Pulmonary artery endothelial cell (primary cell): ENCODE measurements at places on chromosomes 16 and 17.

DNA sequence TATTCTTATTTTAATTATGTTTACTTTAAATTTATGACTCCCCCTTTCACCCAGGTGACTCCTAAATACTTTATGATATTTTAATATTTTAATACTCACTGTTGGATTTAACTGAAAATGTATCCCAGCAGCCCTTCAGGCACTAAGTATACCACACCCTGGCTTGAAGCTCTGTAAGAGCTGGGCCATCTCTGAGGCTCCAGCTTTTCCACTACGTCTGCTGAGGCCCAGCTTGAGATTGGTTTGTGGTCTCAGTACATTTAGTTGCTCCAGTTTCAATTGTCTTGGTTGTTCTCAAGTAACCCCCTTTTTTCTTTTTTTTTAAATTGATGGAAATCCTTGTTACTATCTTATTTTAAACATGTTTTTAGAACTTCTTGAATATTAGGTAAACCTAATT, 27.0 kb upstream of the CAPNS2 start:
- DNase-seq, result no peak

DNA sequence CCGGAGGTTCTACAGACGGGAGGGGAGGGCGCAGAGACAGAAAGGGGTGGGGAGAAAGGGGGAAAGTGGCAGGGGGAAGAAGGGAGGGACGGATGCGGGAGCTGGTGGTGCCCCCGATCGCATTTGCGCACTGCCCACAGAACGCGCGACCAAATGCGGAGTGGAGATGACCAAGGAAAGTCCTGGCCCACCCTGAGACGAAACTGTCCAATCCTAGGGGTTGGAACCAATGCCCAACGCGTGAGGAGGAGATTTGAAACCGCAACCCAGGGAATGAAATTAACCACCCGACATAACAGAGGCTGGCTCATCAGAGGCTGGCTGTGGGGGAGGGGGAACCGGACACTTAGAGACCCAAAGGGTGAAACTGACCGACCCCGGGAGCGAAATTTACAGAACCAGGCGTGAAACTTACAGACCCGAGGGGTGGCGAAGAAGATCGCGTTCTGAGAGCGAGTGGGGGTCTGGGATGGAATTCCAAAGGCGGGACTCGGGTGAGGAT, 1.4 kb downstream of the HES7 start:
- DNase-seq, result no peak

DNA sequence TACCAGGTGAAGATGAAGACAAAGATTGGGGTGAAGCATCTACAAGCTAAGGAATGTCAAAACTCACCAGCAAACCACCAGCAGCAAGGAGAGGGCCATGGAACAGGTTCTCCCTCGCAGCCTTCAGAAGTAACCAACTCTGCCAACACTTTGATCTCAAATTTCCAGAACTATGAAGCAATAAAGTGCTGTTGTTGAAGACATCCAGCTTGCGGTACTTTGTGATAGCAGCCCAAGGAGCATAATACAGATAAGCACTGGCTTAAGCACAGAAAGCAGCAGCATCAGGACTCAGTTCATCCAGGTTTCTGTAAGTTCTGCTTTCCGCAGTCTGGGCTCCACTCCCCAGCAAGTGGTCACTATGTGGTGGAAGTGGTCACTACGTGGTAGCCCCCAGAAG, 16.0 kb upstream of the CDRT4 start:
- no peak for DNase-seq

DNA sequence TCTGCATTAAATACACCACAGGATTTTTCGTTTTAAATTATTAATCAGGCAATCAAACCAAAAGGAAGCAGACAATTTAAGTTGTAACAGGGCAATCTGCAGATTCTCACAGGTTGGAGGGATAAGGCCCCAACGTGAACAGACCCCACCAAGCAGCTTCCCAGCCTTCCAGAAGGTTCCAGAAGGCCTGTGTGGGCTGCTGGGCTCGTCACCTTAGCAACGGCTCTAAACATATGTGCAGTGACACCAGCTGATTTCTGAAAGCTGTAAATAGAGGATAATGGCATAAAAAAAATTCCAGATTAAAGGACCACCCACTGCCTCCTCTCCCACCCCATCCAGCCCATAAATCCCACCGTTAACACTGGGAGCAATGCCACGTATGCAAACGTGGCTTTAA, 123.8 kb downstream of the ZNF778 start:
- no peak for DNase-seq

DNA sequence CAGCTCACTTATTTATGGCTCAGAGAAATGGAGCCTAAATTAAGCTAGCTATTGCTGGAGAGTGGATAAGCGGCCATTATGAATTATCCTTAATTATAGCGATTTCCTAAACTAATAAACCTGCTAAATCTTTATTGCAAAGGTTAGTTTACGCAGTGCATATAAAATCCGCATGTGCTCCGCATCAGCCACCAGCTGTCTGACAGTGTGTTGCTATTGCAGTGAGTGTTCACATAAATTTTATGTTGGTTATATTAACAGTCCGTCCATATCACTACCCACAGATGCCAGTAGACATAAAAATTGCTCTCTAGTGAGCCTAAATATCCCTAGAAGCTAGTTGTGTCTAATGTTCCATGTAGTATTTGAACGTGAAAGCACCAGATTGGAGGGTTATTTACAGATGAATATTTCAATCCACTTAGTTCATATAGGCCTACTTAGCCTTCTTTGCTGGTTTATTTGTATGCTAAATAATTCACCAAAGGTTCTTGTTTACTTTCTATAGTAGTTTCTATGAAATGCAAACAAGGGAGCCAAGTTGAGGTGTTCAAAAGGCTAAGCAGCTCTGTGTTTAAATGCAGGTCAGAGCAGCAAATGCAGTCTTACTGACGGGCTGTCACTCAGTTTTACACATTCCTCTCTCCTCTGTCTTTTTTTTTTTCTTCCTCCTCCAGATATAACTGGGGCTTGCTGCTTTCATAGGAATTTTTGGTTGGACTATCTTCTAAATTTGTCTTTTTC, 219.1 kb downstream of the IRX3 start:
- DNase-seq, result no peak

DNA sequence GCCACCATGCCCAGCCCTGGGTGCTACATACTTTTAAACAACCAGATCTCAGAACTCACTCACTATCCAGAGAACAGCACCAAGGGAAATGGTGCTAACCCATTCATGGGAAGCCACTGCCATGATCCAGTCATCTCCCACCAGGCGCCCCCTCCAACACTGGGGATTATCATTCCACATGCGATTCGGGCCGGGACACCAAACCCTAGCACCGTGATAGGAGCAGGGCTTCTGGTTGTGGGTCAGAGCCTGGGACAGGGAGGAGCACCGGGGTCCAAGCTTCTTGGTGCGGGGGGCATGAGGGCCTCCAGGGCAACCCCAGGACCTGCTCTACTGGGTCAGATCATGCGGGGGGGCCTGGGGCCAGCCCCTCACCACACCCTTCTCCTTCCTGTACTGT, 4.5 kb downstream of the TMEM235 start:
- DNase-seq, result no peak

DNA sequence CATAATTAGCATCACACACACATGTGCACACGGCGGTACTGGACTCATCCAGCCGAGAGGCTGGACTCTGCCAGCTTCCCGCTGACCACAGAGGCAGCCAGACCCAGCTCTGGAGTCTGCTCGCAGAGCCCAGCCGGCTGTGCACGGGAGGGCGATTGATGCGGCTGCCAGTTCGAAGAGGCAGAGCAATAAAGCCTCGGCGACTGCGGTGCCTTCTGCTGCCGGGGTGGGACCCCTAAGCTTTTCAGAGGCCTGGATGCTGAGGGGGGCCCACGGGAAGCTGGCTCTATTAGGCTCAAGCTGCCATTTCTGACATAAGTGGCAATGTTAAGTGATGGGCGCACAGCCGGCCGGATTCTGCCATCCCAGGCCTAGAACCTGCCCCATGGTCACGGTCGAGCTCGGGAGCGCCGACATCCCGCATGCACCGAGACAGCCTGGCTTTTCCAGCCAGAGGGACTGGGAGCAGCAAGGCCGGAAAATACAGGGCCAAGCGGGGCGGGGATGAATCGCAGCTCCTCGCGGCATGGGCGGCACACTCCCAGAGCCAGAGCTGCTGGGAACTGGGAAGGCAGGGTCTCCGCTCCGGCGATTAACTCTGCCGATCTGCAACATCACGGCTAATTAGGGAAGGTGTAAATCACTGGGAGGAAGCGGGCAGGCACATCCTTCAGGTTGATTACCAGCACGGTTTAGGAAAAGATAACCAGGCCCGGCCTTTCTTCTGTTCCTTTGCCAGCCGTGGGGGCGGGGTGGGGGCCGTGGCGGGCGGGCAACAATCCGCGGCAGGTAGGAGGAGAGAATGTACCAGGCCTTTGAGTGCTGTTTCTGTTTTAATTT, 57.7 kb downstream of the TBC1D16 start:
- DNase-seq, result no peak

DNA sequence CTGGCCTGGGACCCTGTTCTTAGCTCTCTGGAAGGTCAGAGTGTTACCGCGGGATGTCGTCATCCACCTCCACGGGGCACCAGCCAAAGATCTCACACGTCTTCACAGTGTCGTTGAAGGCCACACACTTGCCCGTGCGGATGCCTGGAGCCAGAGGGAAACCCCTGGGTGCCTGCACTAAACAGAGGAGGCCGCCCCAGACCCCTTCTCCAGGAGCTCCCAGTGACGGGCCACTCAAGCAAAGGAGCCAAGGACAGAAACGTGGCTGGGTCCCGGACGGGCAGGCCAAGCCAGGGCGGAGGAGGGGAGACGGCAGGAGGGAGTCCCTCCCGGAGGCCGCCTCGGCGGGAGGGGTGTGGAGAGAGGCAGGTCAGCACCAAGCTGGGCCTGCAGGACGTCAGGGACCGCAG, 11.0 kb upstream of the CAMKK1 start:
- DNase-seq, result no peak

GRCh38 chr17:57085448-57086068, 512 bp downstream of the AKAP1 start:
- no peak for DNase-seq

GRCh38 chr17:14725729-14726128, 424.8 kb downstream of the HS3ST3B1 start:
- DNase-seq, result no peak

DNA sequence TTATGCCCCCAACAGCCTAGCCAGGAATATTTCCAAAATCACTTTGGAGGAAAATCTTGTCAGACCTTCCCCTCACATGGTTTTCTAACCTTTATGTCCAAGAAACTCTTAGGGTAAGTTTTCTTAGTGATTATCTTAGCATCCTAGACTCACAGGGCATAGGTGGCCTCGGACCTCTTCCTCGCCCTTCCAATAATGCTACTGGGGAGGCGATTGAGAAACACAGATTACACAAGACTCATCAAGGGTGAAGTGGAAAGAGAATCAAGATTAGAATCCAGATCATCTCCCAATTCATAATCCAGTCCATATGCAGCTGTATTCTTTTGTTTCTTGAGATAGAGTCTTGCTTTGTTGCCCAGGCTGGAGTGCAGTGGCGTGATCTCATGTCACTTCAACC, 358.4 kb upstream of the CDH5 start:
- no peak for DNase-seq

DNA sequence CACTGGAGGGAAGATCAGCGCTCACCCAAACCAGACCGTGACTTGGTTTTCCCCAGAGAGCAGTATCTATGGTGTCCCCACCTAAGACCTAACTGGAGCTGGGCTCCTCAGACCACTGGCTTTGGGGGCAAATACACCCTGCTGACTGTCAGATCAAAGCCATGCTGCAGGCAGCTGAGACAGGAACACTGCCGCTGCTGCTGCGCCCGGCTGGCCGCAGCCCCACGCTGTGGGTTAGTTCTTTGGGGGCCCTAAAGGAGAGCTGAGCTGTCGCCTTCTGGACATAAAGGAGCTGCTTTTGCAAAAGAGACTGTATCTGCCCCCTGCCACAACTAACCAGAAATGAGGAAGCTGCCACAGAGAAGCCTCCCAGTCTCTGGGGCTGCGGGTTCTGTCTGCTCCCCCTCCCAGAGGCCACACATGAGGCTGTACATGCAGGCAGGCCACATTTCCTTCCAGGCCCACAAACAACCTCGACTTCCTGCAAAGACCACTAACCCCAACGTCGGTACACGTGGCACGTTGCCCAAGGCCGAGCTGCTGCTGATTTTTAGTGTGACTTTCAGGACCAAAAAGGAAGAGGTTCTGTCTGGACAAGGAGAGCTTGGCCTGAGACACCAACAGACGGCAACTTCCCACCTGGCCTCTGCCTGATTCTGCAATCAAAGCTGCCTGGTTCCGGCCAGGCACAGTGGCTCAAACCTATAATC, 18.2 kb upstream of the ABR start:
- no peak for DNase-seq

DNA sequence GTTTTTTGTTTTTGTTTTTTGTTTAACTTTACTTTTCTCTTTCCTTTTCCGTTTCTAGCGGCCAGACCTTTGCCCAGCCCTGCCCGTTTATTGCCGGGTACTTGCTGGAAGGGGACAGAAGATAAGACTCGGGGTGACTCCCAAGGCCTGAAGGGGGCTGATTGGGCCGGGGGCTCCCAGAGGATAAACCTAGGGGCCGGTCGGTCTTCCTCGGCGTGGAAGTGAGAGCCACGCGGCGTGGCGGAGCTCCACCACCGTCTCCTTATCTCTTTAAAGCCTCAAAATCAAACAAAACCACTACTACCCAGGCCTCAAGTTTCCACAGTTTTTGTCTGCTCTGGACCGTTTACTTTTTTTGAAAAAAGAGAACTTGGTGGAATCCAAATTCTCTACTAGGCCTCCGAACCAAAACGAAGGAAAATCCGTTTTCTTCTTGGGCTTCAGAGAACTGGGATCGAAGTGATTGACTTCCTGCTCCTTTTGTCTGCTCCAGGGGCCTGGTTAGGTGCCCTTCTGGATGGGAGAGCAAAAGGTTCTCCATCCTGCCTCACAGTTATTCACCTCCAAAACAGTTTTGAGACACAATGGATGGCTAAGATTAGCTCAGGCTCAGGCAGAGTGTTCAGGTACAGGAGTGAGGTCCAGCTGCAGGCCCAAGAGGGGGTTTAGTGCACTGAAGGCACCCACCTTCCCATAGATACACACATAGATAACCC, 8.5 kb upstream of the HOXB9 start:
- DNase-seq, result no peak

GRCh38 chr17:72661945-72662826, 430.3 kb downstream of the SLC39A11 start:
- no peak for DNase-seq

GRCh38 chr16:67979955-67980678, at the start of gene DPEP3:
TSS of gene DPEP3 (minus strand) at chr16:67980499. CDS start at chr16:67980380, 119 bp downstream.
- no peak for DNase-seq

- DNase-seq, result no peak
These were observed 3.9 kb upstream of the BIRC5 start for GRCh38 chr17:78210111-78210510.

- DNase-seq, result no peak
These were observed 4.9 kb downstream of the TMEM92 start for GRCh38 chr17:50279181-50279526.

GRCh38 chr16:49510654-49511305, 137.2 kb downstream of the C16orf78 start:
- DNase-seq, result no peak

DNA sequence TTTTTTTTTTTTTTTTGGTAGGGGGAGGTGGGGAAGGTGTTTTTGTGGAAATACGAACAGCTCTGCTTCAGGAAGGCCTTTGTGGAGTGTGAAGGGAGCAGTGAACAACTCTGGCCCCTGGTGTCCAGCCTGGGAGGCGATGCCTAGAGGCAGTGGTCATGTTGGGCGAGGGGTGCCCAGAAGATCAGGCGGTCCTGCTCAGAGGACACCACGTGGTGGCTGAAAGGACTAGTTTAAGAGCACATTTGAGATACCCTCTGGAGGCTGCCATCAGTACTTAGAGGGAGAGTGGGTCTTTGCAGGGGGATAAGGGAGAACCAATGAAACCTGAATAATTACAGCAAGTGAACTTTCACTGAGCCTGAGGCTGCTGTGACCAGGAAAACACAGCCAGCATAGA, 40.1 kb upstream of the RHOT1 start:
- DNase-seq, result no peak

- no peak for DNase-seq
These were observed 36.8 kb upstream of the ELAC2 start for GRCh38 chr17:13054666-13055065.
